ENCODE measurements at places on chromosomes 1 and 21.

DNA sequence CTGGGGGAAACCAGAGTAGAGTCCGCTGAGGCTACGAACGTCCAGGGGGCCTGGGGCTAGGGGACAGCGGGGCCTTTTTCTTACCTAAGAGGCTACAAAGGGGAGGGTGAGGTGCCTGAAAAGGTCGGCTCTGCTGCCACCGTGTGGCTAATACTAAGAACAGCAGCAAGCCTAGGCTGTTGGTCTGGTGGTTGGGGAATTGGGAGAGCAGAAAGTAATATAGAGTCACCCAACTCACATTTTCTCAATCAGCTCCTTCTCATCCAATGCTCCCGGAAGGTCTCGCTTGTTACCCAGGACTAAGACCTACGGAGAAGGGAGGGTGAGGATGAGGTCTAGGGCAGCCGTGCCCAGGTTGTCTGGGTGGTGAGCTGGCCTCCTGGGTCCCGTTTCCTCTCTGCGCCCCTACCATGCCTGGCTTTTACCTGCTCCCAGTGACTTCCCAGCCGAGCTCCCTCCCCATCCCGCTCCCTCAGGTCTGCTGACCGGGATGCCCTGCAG, 9.3 kb downstream of the ARL8A start:
- peak; percentile 54 for DNase-seq

DNA sequence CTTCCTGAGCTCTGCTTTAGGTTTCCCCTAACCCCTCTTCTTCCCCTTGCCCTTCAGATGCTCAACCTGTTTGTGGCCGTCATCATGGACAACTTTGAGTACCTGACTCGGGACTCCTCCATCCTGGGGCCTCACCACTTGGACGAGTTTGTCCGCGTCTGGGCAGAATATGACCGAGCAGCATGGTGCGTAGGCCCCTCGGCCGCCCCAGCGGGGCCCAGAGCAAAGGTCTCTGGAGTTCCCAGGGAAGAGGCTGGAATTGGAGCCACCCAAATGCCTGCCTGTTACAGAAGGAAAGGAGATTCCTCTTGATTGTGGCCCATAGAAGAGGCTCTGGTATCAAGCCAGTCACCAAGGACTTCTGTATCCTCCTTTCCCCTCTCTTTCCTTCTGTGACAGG, 285.5 kb downstream of the ZNF648 start:
- DNase-seq = no peak

GRCh38 chr1:44050261-44050660, 19.0 kb upstream of the SLC6A9 start:
- no peak for DNase-seq

GRCh38 chr1:1039145-1039910, 19.4 kb downstream of the AGRN start:
- DNase-seq = no peak

GRCh38 chr21:41961282-41961701, 7.5 kb upstream of the C2CD2 start:
- DNase-seq = peak; percentile 76

GRCh38 chr1:53693339-53693738, 45.6 kb downstream of the GLIS1 start:
- DNase-seq = no peak

GRCh38 chr21:24045775-24046215, 1561.5 kb downstream of the MRPL39 start:
- DNase-seq = peak; percentile 92

DNA sequence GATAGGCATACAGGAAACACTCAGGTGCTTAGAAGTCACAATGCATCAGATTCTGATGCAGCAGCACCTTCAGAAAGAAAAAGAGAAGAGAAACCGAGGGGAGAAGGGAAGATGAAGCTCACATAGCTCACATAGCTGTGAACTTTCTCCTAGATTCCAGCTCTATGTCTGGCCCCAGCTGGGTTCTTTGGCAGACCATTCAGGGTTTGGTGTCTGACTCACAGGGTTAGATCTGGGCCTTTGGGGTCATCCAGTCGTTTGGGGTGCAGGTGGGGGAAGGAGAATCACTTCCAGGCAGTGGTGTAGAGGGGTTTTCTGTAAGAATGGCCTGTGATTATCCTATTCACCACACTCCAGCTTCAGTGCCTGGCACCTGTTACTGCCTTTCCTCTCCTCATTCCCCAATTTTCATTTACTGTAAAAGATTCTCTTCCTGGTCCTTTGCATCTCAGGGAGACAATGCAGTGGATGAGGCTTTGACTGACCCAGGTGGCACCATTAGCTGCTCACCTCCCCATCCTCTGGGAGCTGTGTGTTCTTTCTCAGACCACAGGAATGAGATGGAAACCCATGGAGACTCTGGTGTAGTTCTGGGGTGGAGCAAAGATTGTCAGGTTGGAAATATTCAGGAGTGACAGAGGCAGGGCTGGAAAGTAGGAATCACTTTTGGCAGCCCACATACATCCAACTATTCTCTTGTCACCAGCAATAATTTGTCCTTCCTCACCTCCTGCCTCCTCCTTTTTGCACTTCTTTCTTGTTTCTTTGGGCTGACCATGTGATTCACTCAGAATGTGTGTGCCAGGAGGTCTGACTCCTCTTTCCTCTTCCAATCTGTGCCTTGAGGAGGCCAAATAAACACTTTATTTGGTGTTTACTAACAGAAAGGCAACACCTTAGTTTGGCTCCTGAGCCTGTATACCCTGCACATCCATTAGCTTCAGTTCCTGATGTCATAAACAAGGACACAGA, 103.3 kb downstream of the PAPPA2 start:
- no peak for DNase-seq

- DNase-seq = peak; percentile 91
Observed at GRCh38 chr1:61337981-61338848, 255.9 kb downstream of the NFIA start.

DNA sequence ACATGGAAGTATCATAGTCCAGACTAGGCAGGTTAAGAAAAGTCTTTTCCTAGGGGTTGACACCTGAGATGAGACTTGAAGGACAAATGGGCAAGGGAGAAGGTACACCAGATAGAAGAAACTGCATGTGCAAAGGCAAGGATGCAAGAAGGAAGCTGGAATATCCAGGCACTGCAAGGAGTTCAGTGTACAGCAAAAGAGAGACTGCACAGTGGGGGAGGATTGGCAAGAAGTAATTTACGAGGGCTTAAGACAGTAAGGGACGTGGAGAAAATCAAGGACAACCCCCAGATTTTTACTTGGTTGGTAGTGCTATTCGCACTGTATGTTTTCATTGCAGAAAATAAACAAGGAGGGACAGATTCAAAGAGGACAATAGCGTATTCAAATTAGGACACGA, 58.5 kb downstream of the DNM3 start:
- DNase-seq = no peak

Measured in iris pigment epithelial cell (primary cell).